Fibroblast of skin of right biceps (primary cell): ENCODE measurements at places on chromosomes 1 and 21.

- peak; percentile 68 for DNase-seq
Measured at GRCh38 chr1:109299558-109300343, 7.1 kb downstream of the MYBPHL start.

GRCh38 chr1:22323141-22323845 is 128.4 kb upstream of the ZBTB40 start:
- no peak for DNase-seq

DNA sequence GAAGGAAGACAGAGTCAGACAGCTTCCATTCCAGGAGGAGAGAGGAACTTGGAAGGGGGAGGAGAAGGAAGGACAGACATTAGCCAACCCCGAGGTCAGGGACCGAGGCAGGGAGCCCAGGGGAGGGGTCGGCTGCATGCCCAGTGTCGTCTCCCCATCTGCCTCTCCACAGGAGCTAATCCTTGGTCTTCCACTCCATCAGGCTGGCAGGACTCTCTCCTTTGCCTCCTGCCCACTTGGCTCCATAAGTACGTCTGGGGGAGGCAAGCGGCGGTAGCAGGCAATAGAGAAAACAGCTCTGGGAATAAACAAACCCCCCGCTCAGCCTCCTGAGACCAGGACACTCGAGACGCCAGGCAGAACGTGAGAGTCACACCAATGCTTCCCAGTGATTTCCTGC is 71.3 kb downstream of the GRIK3 start:
- DNase-seq: no peak

DNA sequence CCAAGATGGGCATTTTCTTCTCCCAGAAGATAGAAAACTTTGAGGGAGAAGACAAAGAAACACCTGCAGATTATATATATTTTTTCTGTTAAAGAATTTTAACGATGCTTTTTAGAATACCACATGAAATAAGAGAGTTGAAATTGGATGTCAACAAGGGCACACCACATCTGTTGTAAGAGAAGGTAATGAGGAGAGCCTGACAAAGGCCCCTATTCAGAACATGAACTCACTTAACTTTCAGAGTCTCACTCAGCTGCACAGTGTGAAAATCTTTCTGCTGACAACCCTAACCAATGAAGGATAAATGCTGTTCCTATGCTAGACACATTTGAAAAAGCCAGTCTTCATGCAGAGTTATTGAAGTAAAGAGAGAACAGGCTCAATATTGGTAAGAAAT is 7.3 kb downstream of the KRTAP22-2 start:
- DNase-seq: no peak

DNA sequence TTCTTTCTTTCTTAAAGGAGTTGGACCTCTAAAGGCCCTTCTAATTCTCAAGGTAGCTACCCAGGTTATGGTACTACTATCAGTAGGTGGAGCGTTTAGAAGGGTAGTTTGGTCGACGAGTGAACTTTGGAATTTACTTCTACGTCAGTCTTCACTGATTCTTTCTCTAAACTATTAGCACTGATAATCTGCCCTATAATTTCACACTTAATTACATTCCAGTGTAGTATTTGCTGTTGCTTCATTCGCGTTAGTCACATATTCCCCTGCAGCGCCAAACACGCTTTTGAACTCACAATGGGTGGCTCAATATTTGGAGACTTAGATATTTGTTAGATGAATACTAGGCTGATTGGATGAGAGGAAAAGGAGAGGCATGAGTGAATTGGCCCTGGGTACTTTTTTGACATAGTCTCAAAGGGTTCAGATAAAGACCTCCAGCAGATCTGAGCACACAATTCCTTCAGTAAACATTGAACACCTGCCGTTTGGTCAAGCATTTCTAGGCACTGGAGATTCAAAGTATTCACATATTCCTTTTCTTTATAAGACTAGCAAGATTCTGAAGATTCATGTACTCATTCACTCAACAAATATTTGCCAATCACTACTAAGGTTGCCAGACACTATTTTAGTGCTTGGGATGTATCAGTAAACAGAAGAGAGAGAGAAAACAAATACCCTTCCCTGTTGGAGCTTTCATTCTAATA is 929 bp upstream of the FOXJ3 start:
- DNase-seq: peak; percentile 72

- DNase-seq: no peak
Measured at GRCh38 chr1:203263496-203263895, 34.0 kb upstream of the CHIT1 start.

GRCh38 chr21:37419228-37419906 is 52.8 kb downstream of the DYRK1A start:
- DNase-seq: no peak
